Epithelial cell of proximal tubule (primary cell): ENCODE measurements at places on chromosomes 16 and 17.

DNA sequence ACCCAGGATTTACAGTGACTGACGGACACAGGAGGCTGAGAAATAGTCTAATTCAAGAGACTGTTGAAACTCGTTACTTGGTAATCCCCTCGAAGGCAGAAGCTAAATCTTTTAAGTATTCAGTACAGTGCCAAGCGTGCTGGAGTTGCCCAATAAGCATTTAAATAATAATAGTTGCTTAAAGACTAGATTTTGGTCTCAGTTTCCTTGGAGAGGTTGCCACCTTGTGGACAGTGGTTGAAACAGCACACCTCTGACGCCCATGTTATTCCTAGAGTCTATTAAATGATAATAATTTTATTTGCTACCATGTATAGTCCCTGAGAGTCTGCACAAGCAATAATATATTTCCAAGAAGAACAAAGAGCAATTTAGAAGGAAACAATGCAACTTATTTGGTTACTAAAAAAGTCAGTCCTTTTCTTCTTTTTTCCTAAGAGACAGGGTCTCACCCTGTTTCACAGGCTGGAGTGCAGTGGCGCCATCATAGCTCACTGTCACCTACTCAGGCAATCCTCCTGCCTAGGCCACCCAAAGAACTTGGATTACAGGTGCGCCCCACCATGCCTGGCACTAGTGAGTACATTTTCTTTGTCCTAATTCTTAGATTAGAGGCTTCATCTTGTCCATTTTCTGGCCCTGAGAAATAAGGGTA, 138.0 kb upstream of the NUDT7 start:
- DNase-seq: no peak

DNA sequence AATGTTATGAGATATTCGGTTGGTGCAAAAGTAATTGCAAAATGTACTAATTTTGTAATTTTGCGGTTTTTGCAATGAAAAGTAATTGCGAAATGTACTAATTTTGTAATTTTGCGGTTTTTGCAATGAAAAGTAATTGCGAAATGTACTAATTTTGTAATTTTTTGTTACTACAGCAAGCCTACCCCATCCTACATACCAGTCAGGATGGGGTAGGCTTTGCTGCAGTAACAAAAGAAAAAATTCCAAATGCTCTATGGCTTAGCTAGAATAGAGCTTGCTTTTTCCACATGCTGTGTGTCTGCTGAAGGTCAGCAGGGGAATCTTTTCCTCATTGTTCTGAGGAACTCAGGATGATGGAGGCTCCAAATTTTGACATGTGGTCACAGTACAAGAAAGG, 83.3 kb upstream of the GPRC5B start:
- DNase-seq: no peak

DNA sequence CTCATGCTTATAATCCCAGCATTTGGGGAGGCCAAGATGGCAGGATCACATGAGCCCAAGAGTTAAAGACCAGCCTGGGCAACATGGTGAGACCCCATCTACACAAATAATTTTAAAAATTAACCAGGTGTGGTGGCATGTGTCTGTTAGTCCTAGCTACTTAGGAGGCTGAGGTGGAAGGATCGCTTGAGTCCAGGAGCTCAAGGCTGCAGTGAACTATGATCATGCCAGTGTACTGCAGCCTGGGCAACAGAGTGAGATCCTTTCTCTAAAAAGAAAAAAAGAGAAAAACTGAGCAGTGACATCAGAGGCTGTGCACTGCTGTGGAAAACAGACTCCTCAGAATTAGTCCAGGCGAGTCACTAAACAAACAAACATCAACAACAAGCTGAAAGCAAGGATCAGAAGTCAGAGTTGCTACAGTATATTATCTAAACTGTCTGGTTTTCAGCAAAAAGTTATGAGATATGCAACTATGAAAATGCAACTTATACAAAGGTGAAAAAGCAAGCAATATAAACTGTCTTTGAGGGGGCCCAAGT, 39.3 kb downstream of the CBFB start:
- DNase-seq: no peak

GRCh38 chr17:27481327-27481726, 25.1 kb downstream of the KSR1 start:
- DNase-seq: no peak

- no peak for DNase-seq
Measured at GRCh38 chr16:67236563-67237395, 9.8 kb downstream of the TMEM208 start.

DNA sequence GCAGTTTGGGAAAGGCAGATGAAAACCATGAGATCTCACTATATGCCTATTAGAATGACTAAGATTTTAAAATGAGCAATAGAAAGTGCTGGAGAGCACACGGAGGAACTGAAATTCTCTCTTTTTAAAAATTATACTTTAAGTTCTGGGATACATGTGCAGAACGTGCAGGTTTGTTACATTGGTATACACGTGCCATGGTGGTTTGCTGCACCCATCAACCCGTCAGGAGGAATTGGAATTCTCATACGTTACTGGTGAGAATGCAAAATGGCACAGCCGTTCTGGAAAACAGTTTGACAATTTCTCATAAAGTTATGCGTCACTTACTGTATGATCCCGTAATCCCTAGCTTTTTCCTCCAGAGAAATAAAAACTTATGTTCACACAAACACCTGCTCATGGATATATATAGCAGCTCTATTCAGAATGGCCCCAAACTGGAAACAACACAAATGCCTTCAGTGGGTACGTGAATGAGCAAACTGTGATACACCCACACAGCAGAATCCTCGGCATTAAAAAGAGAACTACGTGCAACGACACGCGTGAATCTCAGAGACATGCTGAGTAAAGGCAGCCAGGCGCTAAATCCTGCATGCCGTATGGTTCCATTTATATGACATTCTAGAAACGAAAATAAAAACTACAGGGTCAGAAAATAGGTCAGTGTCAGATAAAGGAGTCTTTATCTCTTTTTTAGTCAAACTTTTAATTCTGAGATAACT, 11.8 kb downstream of the PIK3R6 start:
- DNase-seq: no peak

DNA sequence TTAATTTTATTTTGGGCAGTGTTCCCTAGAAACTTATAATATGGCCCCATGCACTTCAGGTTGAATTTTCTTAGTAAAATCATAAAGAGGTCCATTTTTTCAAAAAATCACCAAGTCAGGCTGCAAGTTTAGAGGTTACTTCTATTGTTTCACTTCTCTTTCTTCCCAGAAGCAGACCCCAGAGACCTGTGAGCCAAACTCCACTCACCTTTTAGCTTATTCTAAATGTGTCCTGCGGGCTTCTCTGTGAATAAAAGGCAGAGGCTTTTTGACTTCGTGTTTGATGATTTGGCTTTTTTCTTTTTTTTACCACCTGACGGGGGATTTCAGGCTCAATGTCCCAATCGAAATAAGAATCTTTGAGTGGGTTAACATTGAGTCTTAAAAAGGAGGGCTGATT, 7.4 kb downstream of the PRKCB start:
- no peak for DNase-seq

- no peak for DNase-seq
Measured at GRCh38 chr16:1884155-1884760, 12.3 kb upstream of the MEIOB start.

DNA sequence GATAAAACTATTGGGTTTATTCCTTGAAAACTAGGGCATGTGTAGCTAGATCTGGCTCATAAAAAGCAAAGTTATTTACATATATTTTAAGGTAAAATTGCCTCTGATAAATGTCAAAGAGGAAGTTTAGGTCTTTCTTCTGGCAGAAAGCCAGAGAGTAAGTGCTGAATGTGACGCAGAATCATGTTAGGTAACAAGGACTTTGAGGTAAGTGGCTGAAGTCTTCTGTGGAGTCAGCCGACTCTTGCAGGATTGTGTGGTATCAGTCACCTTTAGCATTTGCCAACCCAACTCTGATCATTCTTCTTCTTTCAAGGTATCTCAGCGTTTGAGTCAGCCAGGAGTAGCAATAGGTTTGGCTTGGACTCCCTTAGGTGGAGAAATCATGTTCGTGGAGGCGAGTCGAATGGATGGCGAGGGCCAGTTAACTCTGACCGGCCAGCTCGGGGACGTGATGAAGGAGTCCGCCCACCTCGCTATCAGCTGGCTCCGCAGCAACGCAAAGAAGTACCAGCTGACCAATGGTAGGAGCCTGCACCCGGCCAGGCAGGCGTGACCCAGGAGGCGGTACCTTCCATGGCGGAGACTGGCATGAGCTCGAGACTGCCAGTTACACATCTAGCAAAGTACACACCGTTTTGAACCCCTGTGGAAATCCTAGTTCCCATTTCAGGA, 37.9 kb downstream of the SIAH1 start:
- DNase-seq: no peak

- no peak for DNase-seq
Measured at GRCh38 chr17:79851461-79851817, 12.2 kb upstream of the CBX4 start.

- DNase-seq: no peak
Measured at GRCh38 chr16:83996481-83997252, 28.6 kb downstream of the NECAB2 start.

GRCh38 chr16:4729876-4730275, 4.2 kb downstream of the ANKS3 start:
- no peak for DNase-seq

GRCh38 chr16:20881503-20881878, 18.7 kb downstream of the DCUN1D3 start:
- DNase-seq: no peak

- DNase-seq: no peak
Measured at GRCh38 chr17:5757314-5757907, 173.1 kb upstream of the NLRP1 start.

- DNase-seq: no peak
Measured at GRCh38 chr16:8708536-8708935, 34.1 kb downstream of the ABAT start.

GRCh38 chr17:48989100-48989499, 8.1 kb upstream of the IGF2BP1 start:
- no peak for DNase-seq
